ENCODE measurements at places on chromosomes 4 and X.

DNA sequence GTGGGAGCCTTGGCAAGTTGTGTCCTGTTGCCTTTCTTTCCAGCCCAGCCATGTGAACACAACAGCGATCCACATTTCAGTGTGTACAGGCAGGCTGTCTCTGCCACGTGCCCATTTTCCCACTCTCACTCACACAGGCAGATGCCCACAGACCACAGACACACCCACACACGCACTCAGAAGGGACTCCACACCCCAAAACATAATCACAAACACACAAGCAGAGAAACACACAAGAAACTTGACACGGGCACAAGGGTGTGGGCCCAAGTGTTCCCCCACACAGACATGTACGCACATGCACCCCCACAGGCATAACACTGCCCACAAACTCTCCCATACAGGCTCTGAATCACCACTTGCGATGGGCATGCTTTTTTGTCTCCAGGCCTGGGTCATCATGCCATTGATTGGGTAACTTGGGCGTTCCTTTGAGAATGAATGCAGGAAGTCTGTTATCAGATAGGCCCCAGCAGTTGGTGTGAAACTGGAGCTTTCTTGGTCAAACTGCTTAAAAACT is 84.3 kb downstream of the NBDY start:
- DNase-seq: no peak

GRCh38 chr4:15918484-15919129 is 19.9 kb downstream of the FGFBP1 start:
- DNase-seq: no peak

DNA sequence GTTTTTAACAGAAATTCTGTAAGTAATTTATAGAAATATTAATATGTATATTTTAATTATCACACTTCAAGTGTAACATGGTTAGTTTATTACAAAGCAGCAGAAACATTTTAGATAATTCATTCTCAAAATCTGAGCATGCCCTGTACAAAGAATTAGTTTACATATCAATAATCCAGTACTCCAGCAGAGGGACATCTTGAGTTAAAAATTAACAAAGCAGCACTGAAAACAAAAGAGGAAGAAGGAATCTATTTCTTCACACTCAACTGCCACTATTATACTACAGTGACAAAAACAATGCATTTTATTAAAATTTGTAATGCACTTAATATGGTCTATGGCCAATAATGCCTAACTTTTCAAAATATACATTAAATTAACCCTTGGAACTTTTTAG is 179.1 kb upstream of the KLHL4 start:
- no peak for DNase-seq

DNA sequence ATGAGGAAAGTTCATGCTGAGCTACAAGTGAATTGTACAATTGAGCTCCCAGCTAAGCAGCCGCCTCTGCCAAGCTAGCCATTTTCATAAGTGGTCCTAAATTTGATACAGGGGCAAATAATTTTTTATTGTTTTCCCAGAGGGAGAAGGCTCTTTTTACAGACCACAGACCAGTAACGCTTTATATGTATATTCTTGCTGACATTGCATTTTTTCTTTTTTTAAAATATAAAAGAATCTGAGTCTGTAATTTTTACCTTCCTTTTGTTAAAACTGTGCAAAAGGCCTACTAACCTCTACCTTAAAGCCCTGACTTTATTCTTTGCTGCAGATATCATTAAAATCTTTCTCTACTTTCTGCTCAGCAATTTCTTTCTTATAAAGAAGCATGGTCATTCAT is 501.2 kb upstream of the INTU start:
- DNase-seq: no peak

- no peak for DNase-seq
Observed at GRCh38 chrX:106955004-106955772, 35.0 kb downstream of the CLDN2 start.

GRCh38 chr4:110816367-110816766 is 193.5 kb upstream of the PITX2 start:
- no peak for DNase-seq

- DNase-seq: no peak
Observed at GRCh38 chr4:108685036-108685686, 34.8 kb downstream of the OSTC start.

DNA sequence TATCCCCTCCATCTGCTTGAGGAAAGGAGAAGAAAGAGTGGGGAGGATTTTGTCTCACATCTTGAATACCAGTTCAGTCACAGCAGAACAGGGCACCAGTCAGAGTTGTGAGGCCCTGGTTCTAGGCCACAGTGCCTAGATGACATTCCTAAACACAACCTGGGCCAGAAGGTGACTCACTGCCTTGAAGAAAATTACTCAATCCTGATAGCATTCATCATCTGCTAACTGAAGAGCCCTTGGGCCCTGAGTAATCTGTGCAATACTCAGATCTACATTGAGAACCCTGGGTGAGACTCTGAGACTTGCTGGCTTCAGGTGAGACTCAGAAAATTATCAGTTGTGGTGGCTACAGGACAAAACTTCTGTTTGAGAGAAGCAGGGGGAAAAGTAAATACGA is 20.5 kb upstream of the PRR32 start:
- DNase-seq: no peak
